ENCODE measurements at places on chromosomes 4 and X. TPM values are rescaled to one million over a fixed set of nuclear protein-coding genes. Genes with fewer than 3 reads are reported as not detected.

MFAP3L gene
- total RNA-seq: 0.63 TPM

C4orf51 gene
- total RNA-seq: not detected

ODAPH gene
- not detected for total RNA-seq

EREG gene
- total RNA-seq: not detected

ENPEP gene
- total RNA-seq: 1.5 TPM

STK26 gene
- total RNA-seq: 4.9 TPM

UGT2B11 gene
- total RNA-seq: not detected

CHRNA9 gene
- not detected for total RNA-seq

- no peaks in the 10 kb centered on the region for H3K27me3 ChIP-seq
- peaks cover 8% of the 10 kb centered on the region for H3K4me1 ChIP-seq
- H3K27ac ChIP-seq: no peak overlapping the region
- H3K36me3 ChIP-seq: no peaks in the 10 kb centered on the region
- no peak for DNase-seq
Observed at GRCh38 chr4:48347282-48347921, 6.1 kb downstream of the SLAIN2 start.

- H3K4me1 ChIP-seq: no peaks in the 10 kb centered on the region
- no peaks in the 10 kb centered on the region for H3K36me3 ChIP-seq
- H3K27me3 ChIP-seq: no peaks in the 10 kb centered on the region
- no peak overlapping the region for H3K4me3 ChIP-seq
- H3K27ac ChIP-seq: no peak overlapping the region
- no peak for DNase-seq
Observed at GRCh38 chrX:12988797-12989196, 13.9 kb downstream of the TMSB4X start.

GRCh38 chrX:137418086-137418485, 147.8 kb upstream of the ZIC3 start:
- H3K4me3 ChIP-seq: no peak overlapping the region
- no peaks in the 10 kb centered on the region for H3K36me3 ChIP-seq
- H3K27ac ChIP-seq: no peak overlapping the region
- no peaks in the 10 kb centered on the region for H3K27me3 ChIP-seq

DNA sequence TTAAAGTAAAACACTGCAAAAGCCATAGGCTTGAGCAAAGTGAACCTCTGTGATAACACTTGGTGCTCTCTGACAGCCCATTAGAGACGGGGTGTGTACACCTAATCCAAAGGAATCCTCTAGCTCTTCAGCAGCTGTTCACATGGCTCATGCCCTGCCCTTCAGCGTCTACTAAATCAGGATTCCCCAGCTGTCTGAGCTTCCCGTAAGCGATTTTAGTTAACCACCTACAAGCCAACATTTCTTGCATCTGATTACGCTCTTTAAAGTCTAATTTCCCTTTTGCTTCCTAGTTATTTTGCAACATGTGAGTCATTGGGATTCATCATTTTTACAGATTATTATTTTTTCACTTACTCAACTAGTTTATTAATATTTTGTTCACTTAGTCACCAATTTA, 6.5 kb downstream of the DMD start:
- no peak overlapping the region for H3K4me3 ChIP-seq
- H3K4me1 ChIP-seq: no peaks in the 10 kb centered on the region
- peak overlapping the region; percentile 21 for H3K27ac ChIP-seq
- H3K27me3 ChIP-seq: no peaks in the 10 kb centered on the region

- H3K4me1 ChIP-seq: no peaks in the 10 kb centered on the region
- no peak overlapping the region for H3K4me3 ChIP-seq
- H3K36me3 ChIP-seq: no peaks in the 10 kb centered on the region
- H3K27ac ChIP-seq: no peak overlapping the region
- no peak for DNase-seq
Observed at GRCh38 chr4:145213245-145213644, 32.9 kb upstream of the OTUD4 start.

DNA sequence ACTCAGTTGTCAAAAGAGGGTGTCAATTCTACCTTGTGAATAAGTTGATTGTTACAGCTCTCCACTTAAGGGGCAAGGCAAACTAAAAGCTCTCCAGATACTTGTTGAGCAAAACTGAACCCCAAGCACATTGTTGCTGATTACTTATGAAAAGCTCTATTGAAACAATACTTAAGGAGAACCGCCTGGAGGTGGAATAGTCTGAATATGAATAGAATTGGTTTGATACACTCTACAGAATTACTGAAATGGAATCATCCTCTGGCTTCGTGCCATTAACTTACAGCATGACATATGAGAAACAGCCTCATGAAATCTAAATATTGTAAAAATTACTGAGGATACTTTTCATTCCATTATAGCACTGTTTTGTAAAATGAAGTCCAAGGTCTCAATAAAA, 127.0 kb upstream of the SH3RF1 start:
- DNase-seq: no peak
- H3K36me3 ChIP-seq: no peaks in the 10 kb centered on the region
- no peak overlapping the region for H3K4me3 ChIP-seq

DNA sequence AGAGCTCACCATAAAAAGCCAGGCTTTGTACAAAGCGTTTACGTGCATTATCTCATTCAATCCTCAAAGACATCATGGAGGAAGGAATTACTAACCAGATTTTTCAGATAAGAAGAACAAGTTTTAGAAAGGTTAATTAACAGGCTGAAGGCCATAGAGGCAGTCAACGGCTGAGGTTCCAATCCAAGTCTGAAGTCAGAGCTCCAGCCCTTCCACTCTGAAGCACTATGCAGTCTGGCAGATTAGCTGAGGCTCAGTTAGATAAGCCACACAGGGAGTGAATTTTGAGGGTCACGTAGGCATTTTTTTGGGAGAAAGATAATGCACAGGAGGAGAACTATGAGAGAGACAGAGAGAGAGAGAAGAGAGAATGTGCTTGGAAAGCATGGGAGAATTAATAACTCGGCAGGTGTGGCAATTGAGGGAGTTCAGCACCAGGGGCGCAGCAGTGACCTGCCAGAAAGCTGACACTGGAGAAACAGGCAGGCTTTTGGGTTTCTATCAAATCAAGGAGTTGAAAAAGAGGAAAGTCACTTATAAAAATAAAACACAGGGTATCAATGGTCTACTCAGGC, 116.5 kb upstream of the NAP1L5 start:
- no peak overlapping the region for H3K4me3 ChIP-seq
- H3K27ac ChIP-seq: no peak overlapping the region
- peaks cover 8% of the 10 kb centered on the region for H3K4me1 ChIP-seq
- H3K27me3 ChIP-seq: no peaks in the 10 kb centered on the region
- DNase-seq: no peak
- H3K36me3 ChIP-seq: no peaks in the 10 kb centered on the region

Measured in ovary (tissue), 10 donors.